ENCODE measurements at places on chromosomes 6 and 20.

GRCh38 chr6:134357022-134357487, 39.1 kb upstream of the SGK1 start:
- DNase-seq = no peak

- no peak for DNase-seq
These were observed 53.3 kb downstream of the SLC22A23 start for GRCh38 chr6:3403238-3404173.

DNA sequence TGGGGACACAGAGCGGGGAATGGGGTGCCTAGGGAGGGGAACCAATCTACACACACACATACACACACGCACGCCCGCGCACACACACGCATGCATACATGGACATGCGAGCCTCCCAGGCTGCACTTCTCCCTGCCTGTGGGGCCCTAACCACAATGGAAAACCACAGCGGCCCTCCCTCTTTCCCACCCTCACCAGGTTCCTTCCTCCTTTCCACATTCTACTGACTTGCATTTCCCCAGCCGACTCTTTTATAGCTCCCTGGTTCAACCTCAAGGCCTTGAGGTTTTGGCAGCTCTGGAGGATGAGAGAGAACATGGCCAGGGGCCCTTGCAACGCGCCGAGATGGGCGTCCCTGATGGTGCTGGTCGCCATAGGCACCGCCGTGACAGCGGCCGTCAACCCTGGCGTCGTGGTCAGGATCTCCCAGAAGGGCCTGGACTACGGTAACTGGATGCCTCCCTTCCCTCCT, at the start of gene BPI:
Gene BPI, plus strand, starts transcription at position 249 of the 472 bp plus-strand sequence. Its CDS starts 68 bp downstream, at position 317.
- no peak for DNase-seq

- no peak for DNase-seq
These were observed 85.3 kb downstream of the JARID2 start for GRCh38 chr6:15331143-15331542.
